ENCODE measurements at places on chromosomes 3 and 15.

DNA sequence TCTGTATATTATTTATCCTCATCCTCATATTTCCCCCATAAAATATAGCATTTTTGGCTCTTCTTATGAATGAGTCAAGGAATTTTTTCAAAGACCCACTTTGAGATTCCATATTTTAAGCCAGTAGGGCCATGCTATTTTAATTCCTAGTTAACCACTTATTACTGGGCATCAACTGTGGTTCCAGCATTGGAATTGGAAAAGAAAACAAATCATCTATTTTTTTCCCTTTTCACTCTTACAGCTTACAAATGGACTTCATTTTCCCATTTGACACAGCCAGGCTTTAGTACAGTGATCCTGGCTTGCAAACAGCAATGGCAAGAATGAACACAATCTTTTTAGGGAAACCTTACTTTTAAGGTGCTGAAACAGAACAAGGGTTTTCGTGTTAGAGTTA, 19.4 kb upstream of the PLCL2 start:
- no peak for DNase-seq

DNA sequence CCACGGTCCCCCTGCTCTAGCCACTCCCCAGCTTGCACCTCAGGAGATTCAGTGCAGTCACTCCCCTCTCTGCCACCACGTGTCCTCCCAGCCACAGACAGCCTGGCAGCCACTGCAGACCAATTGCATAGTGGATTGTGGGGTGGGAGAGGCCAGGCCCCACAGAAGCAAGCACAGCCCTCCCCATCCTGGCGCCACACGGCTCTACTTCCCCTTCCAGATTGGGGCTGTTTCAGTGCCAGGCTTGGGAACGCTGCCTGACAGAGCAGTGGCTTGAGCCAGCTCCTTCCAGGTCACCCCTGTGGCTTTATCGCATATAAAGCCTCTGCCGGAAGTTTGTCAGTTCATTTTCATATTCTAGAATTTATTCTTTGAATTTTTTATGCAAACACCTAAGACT, 90.7 kb downstream of the TMEM266 start:
- no peak for DNase-seq

- no peak for DNase-seq
Measured at GRCh38 chr3:119893769-119894168, 111.9 kb downstream of the NR1I2 start.

- DNase-seq, result no peak
Measured at GRCh38 chr15:97234851-97235610, 725.5 kb upstream of the ARRDC4 start.

- no peak for DNase-seq
Measured at GRCh38 chr3:129230311-129231019, 18.9 kb upstream of the COPG1 start.

- DNase-seq, result no peak
Measured at GRCh38 chr3:129118745-129119144, 2.9 kb downstream of the RAB43 start.

- no peak for DNase-seq
Measured at GRCh38 chr15:85831415-85832113, 36.8 kb upstream of the KLHL25 start.

DNA sequence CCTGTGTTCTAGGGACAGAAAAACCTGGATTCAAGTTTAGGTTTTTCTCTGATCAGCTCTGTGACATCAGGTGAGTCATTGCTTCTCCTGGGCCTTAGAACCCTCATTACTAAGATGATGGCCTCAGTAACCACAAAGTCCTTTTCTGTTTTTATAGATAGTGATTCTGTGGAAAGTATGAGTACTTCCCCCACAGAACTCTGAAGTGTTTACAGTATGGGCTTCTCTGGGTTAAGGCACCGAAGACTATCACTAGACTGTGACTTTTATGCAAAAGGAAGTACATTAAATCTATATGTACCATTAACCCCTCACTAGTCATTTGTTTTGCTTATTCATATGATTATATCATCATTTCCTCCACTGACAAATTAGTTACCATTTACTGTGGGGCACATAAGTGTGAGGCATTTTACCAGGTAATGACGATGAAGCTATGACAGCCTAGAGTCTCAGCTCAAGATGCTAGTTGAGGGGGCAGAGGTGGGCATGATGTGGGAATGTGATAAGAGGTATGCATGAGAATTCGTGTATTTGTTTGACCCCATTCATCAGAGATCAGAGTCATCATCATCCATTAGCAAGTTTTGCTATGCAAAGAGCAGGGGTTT, 15.0 kb upstream of the RORA start:
- DNase-seq, result no peak

- DNase-seq, result no peak
Measured at GRCh38 chr15:89668171-89668570, 11.0 kb downstream of the PLIN1 start.
